Ovary (tissue), 10 donors: ENCODE measurements at places on chromosomes 12 and 14. TPM values are rescaled to one million over a fixed set of nuclear protein-coding genes. Genes with fewer than 3 reads are reported as not detected.

FAM186B gene
- polyA plus RNA-seq: 0.46 TPM

RDH12 gene
- polyA plus RNA-seq: not detected

SLC2A14 gene
- 12.7 TPM for polyA plus RNA-seq

DNA sequence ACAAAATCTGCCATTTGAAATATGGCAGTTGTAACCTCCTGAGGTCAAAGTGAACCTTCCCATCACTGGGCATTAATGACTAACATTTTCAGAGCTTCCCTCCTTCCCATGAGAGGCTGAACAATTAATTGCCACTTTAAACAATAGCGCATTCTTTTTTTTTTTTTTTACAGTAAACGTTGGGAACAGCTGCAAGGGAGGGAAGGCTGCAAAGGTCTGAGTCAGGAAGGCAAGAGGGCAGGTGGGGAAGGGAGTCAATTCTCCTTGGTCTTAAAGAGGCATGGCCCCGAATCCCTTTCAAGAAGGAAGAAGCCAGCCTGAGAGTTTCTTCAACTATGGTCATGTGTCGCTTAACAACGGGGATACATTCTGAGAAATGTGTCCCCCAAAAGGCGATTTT, 41.0 kb upstream of the PLEKHG3 start:
- DNase-seq: no peak

GRCh38 chr12:10155966-10156365, 16.0 kb downstream of the OLR1 start:
- DNase-seq: no peak

GRCh38 chr12:87529413-87529812, 499.8 kb downstream of the C12orf50 start:
- no peak for DNase-seq

- no peak for DNase-seq
Observed at GRCh38 chr12:104183443-104183842, 32.1 kb upstream of the TXNRD1 start.

- no peak for DNase-seq
Observed at GRCh38 chr12:3795066-3795465, 42.2 kb upstream of the CRACR2A start.

DNA sequence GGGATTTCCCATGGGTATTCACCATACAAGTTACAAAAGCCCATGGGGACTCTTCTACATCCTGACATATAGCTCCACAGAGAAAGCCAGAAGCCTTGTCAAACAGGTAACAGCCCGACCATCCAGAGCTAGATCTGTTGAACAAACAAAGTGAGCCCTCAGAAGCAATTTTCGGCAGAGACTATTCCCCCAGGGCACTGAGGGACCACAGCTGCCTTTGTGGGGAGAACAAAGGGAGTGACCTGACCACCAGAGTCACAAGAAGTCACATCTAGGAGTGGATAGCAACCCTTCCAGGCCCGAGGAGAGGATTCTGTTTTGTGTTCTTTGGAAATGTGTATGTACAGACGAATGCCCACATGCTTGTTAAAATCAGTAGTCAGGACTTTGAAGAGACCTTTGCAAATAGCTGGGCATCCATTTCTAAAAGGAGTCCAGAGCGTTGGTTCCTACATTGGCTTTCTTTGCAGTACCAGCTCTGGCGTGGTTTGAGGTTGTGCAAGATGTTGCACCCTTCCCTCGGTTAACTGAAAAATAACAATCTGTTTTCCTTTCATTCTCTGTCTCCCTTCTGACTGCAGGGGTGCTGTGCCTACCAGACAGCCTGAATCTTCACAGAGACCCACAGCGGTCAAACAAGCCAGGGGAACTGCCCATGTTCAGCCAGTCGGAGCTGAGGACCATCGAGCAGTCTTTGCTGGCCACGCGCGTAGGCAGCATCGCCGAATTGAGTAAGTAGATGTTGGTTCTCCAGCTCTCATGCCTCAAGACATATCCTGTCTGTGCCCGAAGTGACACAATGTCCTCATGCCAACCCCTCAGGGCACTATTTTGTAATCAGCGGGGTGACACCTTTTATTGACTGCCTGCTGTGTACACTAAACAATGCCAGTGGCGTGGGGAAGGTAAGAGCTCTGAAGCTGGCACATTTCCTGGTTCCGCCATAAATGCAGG, 165.4 kb upstream of the PWP1 start:
- no peak for DNase-seq
